Activated CD4-positive, alpha-beta T cell treated with anti-CD3 and anti-CD28 coated beads for 4 hours (primary cell): ENCODE measurements at places on chromosomes 4 and X.

DNA sequence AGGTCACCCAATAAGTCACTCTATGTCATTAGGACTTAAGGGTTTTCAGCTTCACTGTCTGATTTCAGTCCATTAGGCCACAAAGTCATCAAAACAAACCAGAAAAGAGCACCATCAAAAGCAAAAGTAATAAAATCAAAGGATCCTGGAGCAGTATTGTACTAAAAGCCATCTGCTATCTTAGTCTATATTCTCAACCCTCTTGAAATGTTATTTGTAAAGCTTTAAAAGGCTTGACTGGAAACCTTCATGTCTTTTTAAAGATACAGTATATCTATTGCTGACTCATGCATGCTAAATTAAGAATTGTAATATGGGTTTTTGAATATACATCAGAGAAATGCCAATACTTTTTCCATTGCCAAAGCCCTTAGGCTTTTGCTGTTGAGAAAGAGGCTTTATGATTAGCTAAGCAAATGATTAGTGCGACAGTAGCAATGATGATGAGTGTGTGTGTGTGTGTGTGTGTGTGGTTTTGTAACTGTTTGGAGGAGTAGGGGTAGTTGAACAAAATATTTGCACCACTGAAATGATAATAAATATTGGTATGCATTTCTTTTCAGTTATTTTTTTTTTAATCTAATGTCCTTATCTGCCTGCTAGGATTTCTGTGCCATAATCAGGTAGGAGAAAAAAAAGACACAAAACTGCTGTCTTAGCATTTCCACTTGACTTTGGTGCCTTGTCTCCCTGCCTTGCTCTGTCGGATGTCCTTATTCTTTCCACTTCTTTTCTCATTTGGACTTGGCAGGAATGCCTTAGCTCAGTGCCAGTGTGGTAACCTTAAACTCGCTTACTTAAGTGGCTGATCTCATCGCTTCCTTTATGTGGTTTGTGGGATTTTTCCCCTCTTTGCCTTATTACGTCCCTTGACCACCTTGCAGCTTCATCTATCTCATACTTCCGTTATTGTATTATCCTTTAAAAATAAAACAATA is 119.7 kb downstream of the PCDH7 start:
- no peak for DNase-seq

- no peak for DNase-seq
Observed at GRCh38 chr4:91298156-91298700, 1005.5 kb upstream of the GRID2 start.

GRCh38 chrX:47523713-47524166 is 37.3 kb upstream of the ARAF start:
- DNase-seq = no peak

DNA sequence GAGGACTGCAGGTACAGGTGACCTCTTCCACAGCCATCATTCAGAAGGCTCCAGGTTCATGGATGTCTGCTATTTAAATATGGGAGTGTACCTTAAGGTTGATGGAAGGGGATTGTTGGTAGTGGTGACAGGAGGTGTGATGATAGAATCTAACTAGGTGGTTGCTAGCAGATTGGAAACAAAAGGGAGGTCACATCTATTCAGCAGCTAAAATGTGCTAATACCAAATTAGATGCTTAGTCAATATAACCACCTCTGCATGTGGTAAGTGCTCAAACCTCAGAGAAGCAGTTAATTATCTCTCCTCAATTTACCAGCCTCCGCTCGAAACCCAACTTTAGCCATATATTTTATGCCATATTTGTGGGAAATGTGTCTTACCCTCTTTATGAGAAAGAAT is 98.7 kb upstream of the CCSER1 start:
- no peak for DNase-seq

DNA sequence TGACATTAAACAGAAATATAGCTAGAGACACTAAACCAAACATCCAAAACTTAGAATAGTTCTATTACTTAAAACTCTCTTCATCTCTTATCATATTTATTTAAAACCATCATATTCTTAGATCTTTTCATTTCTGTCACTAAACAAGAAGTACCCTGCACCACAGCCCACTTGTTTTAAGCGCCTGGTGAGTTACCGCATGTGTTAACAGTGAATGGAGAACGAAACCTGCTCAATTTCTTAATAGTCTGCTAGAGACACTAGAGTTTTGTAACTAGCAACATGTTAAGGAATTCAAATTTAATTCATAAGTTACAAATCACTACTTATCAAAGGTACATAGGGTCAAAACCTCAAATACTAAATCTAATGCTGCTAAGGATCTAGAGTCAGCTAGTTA is 111.5 kb downstream of the FBXW7 start:
- DNase-seq = no peak

GRCh38 chr4:26020083-26020668 is 106.2 kb downstream of the SMIM20 start:
- peak; percentile 16 for DNase-seq

DNA sequence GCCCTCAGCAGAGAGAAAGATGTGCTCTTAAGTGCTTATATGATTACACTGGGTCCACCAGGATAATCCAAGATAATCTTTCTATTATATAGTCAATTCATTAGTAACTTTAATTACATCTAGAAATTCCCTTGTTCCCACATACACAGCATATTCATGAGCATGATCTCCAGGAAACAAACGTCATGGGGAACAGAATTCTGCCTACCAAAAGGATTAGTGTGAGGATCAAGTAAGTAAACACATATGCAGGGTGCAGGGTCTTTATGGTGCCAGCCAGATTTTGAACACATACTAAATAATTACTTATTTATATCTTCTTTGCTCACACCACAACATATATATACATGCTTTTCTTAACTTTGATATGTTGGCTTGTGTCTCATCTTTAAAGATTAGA is 169.1 kb downstream of the KCTD8 start:
- no peak for DNase-seq

DNA sequence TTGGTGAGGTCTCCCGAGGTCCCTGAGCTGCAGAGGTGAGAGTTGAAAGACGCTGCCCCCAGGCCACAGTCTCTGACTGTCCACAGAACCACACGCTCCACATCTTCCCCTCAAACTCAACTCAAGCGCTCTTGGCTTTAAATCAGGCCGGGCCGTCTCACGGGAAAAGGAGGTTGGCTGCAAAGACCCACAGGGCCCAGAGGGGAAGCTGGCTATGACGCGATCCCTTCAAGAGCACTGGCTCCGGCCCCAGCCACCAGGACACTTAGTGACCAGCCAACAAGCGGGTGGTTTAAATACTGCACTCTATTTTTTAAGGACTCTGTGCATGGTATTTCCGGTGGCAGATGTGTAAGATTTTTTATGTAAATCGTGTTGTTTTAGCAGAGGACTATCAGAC is 19.9 kb downstream of the LRPAP1 start:
- no peak for DNase-seq

- DNase-seq = no peak
Observed at GRCh38 chrX:129784371-129784770, 4.6 kb downstream of the SASH3 start.

GRCh38 chr4:41359422-41359775 is 102.7 kb downstream of the UCHL1 start:
- no peak for DNase-seq

DNA sequence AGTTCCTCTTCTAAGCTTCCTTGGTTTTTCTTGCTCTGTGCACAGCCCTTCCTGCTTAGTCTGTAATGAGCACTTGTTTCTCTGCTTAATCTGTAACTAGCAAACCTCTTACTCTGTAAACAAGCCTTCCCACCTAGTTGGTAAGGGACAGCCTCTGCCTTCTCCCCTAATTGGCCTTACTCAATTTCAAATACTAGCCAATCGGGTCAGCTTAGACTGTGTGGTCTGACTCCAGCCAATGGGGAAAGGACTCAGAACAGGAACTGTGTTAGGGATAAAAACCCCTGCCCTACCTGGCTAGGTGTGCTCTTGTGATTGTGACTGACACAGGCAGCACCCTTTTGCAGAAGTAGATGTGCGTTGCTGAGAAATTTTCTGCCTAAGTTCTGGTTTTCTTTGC is 136.5 kb upstream of the AADAT start:
- DNase-seq = no peak
